Activated CD4-positive, alpha-beta T cell treated with anti-CD3 and anti-CD28 coated beads, Interleukin-2, Interleukin-6, amounts not matched to agents 100 ng/mL and 50 ng/mL, durations not matched to agents 16 hours and 8 hours (primary cell): ENCODE measurements at places on chromosomes 1 and 21.
A peak's percentile ranks its signal among the peaks of the same experiment; 100 is the strongest.

DNA sequence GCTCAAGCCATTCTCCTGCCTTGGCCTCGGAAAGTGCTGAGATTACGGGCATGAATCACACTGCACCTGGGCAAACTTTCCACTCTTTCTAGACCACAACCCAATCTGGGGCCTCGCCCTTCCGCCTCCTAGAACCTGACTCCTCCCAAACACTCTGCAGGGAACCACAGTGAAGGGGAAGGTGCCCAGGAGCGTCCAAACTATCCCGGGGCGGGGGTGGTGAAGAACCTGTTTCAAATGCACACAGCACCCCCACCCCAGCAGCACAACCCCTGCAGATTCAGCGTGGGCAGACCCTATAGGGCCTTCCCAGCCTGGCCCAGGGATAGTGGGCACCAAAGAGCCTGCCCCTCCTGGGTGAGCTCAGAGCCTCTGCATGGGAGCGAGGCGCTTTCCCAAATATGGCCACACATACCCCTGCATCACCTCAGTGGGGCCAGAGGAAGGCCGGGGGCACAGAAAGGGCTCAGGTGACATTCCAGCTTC lies 86.9 kb downstream of the STUM start:
- DNase-seq, result peak; percentile 60

DNA sequence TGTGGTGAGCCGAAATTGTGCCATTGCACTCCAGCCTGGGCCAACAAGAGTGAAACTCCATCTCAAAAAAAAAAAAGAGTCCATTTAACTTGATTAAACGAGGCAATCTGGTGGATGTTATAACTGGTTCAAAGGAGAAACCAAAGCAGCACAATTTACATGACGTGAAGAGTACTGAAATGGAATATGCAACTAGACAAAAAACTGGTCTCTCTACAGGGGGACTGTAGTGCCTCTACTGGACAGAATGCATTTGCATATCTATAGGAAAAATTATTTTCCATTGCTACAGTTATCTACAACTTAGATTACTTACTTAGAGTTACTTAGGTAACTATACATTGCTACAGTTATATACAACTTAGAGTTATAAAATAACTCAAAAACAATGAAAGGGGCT lies 2.7 kb upstream of the CAPN2 start:
- DNase-seq, result no peak

DNA sequence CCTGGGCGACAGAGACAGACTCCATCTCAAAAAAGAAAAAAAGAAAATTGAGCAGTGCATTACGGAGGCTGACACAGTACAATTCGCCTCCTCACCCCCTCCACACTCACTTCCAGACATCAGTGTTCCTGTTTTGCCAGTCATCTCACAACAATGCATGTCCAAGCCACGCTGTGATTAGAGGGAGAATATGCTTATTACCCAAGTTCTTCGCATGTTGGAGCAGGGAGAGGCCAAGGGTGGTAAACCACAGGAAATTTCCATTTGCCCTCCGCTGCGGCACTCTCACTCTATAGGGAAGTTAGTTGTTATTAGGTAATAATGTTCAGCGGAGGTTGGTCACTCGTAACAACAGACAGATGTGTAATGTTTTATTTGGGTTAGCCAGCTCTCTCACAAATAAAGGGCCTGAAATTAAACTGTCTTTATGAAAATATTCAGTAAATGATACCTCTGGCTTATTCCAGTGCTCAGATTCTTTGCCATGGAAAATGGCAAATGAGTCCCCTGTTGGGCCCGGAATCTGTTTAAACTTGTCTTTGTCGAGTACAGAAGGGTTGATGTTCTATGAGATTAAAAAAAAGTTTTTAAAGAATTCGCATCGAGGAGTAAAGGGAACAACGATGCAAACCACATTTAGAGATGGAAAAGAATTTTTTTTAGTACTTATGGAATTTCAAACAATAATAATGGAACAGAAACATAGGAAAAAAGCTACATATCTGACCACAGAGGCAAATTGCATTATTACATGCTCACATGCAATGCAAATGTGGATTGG lies 33.1 kb downstream of the KCNJ15 start:
- DNase-seq, result no peak

- no peak for DNase-seq
These were observed 90.1 kb upstream of the ROR1 start for GRCh38 chr1:63683759-63684158.

DNA sequence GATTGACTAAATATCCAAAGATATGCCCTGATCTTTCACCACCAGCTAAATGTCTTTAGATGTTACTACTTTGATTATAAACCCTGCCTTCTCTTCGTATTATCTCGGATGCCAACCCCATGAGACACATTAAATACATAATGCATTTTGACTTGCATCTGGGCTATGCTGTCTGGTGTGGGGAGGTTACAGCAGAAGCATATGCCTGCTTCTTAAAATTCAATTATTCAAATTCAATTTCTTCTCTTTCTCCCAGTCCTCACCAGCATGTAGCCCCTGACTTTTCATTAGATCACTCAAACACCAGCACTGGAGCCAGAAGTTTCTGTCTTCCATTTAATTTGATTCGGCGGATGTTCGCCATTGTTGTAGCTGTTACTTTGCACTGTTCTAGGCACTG lies 360.7 kb upstream of the CAMK1G start:
- DNase-seq, result no peak

GRCh38 chr1:12112711-12113161 lies 49.6 kb downstream of the TNFRSF8 start:
- DNase-seq, result no peak

GRCh38 chr1:218674280-218674773 lies 329.2 kb downstream of the TGFB2 start:
- no peak for DNase-seq

DNA sequence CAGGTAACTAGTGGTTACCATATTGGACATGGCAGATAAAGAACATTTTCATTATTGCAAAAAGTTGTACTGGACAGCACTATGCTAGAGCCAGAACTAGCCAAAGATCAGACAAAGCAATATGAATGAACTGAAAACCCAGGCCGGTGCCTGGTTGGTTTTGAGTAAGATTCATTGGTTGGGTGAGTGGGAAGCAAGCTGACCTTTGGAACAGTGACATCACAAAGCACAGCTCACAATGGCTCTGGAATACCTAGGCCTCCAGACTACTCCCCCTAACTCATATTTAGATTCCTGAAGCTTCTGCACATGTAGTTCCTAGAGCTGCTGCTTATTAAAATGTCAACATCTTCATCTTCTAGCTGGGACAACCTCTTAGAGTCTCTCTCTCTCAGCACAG lies at the start of gene TMCO2:
TMCO2 (plus strand) TSS at position 283 of the 400 bp plus-strand sequence; CDS start at position 340, 57 bp downstream.
- no peak for DNase-seq

GRCh38 chr1:15522551-15522950 lies 1.5 kb downstream of the CASP9 start:
- DNase-seq, result no peak

GRCh38 chr1:38141483-38141882 lies 94.9 kb upstream of the POU3F1 start:
- no peak for DNase-seq

DNA sequence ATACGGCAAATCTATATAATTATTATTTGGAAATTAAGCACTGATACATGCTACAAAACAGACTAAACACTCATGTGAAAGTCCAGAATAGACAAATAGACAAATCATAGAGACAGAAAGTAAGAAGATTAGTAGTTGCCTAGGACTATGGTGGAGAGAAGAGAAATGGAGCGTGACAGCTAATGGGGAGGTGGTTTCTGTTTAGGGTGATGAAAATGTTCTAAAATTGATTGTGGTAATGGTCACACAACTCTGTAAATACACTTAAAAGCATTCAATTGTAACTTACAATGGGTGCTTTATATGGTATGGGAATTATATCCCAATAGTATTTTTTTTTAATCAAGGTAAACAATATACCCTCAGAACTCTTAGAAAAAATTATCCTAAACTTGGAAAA lies 20.4 kb upstream of the ITLN2 start:
- no peak for DNase-seq

DNA sequence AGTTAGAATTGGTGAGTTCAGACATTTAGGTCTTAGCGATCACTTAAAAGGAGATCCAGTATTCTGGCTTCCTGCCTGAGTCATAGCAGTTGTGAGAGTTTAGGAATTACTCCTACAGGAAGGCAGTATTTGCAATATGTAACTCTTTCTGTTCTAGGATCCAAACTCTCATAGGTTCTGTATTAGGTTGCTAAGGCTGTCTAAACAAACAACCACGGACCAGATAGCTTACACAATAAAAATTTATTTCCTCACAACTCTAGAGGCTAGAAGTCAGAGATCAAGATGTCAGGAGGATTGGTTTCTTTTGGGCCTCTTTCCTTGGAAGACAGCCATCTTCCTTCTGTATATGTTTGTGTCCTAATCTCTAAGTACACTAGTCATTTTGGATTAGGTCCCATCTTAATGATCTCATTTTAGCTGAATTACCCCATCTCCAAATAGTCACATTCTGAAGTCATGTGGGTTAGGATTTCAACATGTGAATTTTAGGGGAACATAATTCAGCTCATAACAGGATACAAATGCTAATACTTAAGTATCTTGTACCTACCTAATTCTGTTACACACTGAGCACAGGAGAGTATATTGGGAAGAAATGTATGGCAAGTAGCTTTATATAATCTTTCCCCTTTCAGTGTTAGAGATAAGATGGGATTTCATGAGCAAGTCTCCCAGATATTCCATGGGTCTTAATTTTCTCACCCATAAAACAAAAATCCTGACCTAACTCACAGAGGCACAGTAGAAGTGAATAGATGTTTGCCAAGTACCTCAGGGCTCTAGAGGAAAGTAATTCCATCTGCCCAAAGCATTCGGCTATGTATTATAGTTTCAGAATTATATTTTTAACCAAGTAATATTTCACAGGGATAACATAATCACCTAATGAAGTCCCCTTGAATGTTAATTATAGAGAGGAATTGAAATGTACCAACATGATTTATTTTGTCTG lies 144.4 kb downstream of the PTBP2 start:
- peak; percentile 34 for DNase-seq

- peak; percentile 26 for DNase-seq
These were observed 493 bp upstream of the ELOA start for GRCh38 chr1:23742670-23743286.

DNA sequence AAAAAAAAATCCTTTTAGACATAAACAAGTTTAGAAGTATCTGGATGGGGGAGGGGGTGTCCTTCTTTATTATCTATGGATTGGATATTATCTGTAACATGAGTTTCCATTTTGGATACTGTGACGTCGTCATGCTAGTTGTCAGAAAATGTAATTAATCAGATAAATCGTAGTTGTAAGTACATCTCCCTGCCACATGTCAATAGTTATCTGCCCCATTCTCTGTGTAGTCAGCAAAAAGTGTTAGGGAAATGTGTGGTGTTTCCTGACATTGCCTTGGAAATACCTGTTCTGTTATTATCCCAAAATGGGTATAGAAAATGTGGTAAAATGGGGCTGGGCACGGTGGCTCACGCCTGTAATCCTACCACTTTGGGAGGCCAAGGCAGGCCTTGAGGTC lies 24.6 kb upstream of the SDE2 start:
- no peak for DNase-seq

DNA sequence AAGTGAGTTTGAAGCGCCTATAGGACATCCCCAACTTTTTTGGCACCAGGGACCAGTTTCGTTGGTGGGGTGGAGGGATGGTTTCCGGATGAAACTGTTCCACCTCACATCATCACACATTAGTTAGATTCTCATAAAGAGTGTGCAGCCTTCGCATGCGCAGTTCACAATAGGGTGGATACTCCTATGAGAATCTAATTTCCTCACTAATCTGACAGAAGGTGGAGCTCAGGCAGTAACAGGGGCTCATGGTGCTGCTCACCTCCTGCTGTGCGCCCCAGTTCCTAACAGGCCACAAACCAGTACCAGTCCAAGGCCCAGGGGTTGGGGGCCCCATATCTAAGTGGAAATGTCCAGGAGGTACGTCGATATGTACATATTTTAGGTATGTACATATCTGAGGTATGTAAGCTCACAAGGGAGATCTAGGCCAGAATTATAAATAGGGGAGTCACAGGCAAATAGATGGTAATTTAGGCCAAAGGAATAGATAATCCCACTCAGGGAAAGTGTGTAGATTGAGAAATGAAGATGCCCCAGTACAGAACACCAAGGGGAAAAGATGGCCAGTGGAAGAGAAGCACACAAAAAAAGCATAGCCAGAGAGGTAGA lies 27.5 kb upstream of the RASAL2 start:
- DNase-seq, result no peak

DNA sequence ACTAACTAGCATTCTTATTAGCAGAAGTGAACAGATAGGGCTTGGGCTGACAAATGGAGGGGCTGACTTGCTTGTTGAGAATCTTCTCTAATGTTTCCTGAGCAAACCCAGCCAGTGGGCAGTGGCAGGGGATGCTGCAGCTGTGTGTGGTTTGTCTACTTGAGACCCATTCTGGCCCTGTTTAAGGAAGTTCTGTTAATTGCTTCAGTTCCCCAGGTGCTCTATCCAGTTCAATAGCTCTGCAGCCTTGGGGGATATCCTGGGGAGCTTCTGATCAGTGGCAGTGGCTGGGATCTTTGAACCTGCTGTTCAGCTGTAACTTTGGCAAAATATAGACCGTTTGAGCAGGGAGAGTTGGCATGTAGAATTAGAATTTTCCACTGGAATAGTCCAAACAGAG lies 137.4 kb downstream of the ZNF326 start:
- no peak for DNase-seq

DNA sequence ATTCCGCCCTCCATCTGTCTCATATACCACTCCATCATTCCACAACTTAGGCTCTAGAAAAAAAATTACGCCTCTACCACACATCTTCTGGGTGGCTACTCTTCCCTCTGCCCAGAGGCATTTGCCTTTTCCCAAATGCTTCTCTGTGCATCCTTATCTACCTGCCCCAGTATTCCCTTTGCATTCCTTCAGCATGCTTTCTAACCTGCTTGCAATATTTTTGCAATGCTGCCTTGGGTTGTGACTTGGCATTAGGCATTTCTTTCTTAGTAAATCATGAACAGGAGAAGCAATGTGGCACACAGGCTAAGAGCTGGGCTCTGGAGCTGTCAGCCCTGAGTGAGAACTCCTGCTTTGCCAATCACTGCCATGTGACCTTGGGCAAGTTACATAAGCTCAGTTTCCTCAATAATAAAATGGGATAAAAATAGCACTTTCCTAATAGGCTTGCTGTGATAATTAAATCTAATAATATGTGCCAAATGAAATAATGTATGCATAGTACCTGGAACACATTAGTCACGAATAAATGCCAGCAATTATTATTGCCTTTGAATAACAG lies 276.0 kb downstream of the ASTN1 start:
- DNase-seq, result no peak
